CMK (cell line): ENCODE measurements at places on chromosomes 6 and 20.

DNA sequence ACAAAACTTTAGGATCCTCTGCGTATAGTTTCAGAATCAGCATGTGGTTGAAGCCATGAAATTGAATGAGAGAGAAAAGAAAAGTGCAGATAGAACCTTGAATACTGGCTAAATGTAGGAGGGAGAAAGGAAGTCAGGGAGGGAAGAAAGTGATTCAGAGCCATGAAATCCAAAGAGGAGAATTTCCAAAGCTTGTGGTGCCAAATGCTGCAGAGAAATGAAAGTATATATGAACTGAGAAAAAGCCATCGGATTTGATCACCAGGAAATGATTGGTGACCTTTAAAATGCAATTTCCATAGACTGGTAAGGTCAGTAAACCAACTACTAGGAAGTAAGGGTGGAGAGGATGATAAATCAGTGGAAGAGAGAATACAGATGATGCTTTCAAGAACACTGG, 142.3 kb downstream of the TFAP2A start:
- DNase-seq, result no peak

- DNase-seq, result no peak
These were observed 7.1 kb downstream of the IRF4 start for GRCh38 chr6:398558-399078.

GRCh38 chr20:22825546-22825945, 209.6 kb upstream of the SSTR4 start:
- no peak for DNase-seq

DNA sequence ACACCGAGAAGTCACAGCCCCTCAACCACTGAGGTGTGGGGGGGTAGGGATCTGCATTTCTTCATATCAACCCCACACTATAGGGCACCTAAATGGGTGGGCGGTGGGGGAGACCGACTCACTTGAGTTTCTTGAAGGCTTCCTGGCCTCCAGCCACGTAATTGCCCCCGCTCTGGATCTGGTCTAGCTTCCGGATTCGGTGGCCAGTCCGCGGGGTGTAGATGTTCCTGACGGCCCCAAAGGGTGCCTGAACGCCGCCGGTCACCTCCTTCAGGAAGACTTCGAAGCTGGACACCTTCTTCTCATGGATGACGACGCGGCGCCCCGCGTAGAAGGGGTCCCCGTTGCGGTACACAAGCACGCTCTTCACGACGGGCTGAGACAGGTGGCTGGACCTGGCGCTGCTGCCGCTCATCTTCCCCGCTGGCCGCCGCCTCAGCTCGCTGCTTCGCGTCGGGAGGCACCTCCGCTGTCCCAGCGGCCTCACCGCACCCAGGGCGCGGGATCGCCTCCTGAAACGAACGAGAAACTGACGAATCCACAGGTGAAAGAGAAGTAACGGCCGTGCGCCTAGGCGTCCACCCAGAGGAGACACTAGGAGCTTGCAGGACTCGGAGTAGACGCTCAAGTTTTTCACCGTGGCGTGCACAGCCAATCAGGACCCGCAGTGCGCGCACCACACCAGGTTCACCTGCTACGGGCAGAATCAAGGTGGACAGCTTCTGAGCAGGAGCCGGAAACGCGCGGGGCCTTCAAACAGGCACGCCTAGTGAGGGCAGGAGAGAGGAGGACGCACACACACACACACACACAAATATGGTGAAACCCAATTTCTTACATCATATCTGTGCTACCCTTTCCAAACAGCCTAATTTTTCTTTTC, at the start of gene DCDC2:
TSS of gene DCDC2 (minus strand) at position 724 of the 883 bp plus-strand sequence. CDS start at position 415, 309 bp downstream.
- DNase-seq, result no peak
